ENCODE measurements at places on chromosomes 11 and 22. TPM values are rescaled to one million over a fixed set of nuclear protein-coding genes. Genes with fewer than 3 reads are reported as not detected.

DNA sequence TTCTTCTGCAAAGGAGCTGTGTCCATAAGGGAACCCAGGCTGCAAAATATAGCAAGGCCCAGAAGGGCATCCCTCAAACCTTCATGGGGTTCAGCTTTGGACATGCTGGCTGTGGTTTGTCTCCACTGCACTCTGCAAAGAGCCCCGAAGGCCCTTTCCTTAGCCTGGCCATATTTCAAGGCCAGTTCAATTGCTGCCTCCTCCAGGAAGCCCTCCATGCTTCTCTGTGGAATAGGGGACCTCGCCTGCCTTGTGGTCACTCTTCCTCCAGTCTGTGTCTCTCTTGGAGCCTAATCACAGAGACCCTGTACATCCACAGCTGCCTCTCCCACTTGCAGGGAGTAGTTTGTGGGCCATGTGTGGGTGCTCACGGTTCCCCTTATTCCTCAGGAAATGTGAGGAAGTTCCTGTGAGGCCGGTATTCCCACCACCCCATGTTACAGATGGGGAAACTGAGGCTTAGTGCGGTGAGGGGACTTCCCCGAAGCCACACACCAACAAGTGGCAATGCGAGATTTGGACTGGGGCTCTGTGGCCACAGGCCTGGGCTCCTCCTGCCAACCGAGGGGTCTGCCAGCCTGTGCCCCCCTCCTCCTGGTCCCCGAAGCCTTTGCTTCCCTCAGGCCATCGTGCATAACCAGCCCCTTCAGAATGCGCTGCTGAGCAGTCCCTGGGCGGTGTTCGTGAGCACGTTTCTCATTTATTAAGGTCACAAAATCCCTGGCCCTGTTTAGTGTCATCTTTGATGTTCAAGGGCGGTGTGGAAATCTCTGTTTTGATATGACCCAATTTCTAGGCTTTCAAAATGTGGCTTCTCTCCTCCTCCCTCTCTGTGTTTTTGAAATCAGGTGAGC lies 65.8 kb downstream of the PARVB start:
- no peak for DNase-seq

- DNase-seq: no peak
Measured at GRCh38 chr11:59011655-59012397, 72.5 kb downstream of the GLYATL1 start.

DNA sequence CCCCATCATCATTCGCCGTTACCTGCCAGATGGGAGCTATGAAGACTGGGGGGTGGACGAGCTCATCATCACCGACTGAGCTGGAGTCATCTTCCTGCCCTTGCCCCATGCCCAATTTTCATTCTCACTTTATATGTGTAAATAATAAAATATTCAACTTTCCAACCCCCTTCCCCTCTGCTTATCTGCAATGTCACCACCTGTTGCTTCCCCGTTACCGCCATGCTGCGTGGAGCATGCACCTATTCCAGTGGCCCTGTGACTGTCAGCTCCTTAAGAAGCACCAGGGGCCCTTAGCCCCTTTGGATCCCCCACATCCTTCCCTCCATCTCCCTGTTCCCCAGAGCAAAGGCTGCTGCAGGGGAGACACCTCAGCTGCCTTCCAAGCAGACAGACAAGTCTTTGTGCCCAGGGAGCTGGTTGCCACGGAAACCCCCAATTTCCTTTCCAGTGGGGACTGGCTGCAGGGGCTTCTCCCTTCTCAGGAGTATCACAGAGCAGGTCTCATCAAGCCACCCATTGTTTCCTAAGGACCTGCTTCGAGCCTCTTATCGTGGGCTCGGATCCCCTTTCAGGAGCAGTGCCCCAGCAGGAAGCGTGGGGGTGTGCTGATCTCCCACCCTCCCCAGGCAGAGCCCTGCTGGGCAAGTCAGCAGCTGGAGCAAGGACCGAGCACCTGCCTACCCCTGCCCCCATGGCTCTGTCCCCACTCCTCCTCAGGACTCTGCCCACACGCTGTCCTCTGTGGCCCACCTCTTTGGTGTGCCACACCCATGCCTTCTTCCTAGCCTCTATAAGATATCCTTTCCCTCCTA lies 14.3 kb downstream of the POLR2F start:
- DNase-seq: no peak

- DNase-seq: no peak
Measured at GRCh38 chr11:1660111-1660867, 30.7 kb downstream of the KRTAP5-5 start.

GRCh38 chr11:15863411-15863810 lies 492.9 kb downstream of the SOX6 start:
- DNase-seq: no peak

DNA sequence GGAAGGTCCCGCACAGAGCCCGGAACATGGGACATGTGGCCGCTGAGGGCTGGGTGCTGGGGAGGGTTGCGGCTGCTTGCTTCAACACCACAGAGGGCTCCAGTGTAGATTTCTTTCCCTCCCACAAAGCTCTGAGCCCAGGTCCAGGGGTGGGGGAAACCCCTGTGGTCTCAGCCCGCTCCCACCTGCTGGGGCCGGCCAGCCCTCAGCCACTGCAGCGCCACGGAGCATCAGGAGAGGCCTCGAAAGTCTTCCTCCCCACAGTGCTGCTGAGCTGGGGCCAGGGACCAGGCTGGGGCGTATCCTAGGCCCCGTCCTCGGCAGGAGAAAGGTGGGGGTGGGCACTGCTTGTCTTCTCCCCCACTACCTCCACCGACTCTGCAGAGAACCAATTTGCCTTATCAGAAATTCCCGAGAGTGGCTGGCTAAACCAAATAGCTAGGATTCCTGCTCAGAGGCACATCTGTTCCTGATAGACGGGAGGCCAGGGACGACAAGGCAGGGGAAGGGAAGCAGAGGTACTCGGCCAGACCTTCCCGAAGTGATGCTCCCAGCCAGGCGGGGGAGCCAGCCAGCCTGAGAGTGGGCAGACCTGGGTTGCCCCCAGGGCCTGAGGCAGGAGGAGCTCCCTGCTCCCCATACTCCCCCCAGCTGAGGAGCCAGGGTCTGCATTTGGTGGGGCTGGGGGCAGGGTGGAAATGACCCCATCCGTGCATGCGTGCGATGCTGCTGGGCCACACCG lies 18.7 kb downstream of the IGF2 start:
- no peak for DNase-seq

DNA sequence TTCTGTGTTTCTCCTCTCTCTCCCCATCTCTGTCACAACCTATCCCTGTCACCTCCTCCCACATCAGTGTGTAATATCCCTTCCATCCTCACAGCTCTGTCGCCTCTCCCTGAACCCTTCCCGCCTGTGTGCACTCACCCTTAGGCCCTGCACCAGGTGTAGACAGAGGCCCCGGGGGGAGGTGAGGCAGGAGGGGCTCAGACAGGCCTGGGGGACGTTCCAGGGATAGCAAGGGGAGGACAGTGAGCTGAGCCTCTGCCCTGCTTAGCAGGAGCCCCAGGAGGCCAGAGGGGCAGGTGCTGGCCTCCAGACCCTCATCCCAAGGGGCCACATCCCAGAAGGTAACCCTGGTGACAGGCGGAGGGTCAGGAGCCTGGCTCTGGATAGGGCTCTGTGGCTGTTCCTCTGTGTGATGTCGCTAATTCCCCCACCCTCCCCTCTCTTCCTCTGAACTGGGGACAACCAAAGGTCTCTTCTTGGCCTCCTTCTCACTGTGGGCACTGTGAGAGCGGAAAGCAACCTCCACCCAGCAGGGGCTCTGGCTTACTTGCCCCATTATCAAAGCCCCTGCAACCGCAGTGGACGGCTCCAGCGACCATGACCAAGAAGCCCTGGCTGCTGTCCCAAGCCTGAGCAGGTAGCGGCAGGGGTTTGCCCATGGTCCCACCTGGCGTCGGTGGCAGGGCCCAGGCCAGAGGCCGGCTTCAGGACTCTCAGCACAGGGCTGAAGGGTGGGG lies 35.7 kb downstream of the KCNJ4 start:
- no peak for DNase-seq

GRCh38 chr22:20805972-20806471 lies 32.1 kb downstream of the SERPIND1 start:
- DNase-seq: no peak

DNA sequence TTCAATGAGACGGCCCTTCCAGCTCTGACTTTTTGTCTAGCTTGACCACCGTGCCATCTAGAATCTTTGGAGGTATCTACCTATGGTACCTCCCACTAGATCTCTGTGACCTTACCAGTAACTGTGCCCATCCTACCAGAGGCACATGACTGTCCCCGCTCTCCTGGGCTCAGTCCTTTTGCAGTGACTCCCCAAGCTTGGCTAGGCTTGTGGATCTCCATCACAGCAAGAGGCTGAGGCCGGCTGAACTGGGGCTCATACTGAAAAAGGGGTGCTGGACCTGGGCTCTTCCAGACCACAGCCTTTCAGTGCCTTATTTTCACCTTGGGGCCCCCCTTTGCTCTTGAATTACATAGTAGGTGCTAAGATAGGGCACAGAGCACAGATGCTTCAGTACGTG lies 27.3 kb downstream of the RELT start:
- DNase-seq: no peak

DNA sequence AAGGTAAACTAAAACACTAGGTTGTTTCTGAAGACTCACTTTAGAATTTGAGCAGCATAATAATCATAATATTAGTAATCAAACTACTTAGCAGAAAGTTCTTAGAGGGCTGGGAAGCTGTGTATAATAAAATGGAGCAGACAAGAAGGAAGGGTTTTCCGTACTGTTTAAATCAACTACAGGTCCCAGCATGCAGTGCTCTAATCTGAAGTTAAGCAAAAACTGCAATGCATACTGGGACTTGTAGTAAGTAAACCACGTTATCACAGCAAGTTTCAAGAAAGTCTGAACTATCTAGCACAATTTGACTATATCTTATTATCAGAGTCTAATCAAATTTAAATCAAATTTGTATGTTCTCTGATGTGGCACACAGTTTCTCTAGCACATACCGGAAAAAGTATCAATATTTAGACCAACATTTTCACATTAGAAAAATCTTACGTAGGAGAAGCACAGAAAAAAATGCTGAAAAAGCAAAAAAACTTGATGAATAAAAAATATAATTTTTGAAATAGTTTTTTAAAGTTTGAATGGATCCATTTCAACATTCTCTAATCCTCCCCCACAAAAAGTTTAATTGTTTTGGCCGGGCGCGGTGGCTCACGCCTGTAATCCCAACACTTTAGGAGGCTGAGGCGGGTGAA lies 8.2 kb downstream of the PHF21A start:
- DNase-seq: no peak

- no peak for DNase-seq
Measured at GRCh38 chr11:70828593-70829082, 423.7 kb downstream of the SHANK2 start.

DNA sequence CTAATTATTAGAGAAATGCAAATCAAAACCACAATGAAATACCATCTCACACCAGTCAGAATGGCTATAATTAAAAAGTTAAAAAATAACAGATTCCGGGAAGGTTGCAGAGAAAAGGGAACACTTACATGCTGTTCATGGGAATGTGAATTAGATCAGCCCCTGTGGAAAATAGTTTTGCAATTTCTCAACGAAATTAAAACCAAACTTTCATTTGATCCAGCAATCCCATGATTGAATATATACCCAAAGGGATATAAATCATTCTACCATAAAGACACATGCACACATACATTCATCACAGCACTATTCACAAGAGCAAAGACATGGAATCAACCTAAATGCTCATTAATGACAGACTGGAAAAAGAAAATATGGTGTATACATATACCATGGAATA lies 32.5 kb downstream of the NOX4 start:
- no peak for DNase-seq

DNA sequence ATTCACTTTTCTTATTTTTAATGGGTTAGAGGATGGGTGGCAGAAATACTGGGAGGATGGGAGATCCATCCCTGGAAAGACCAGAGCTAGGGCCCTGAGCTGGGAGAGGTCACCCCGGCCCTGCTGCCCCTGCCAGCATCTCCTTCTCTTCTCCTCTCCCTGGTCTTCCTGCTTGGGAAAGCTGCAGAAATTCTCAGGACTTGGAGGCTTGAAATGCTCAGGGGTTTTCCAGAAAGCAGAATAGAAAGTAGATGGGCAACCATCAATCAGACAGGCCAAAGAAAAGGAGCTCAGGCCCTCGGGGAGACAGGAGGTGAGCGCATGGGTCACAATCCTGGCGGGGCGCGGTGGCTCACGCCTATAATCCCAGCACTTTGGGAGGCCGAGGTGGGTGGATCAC lies 1.5 kb downstream of the APOBEC3H start:
- DNase-seq: no peak

DNA sequence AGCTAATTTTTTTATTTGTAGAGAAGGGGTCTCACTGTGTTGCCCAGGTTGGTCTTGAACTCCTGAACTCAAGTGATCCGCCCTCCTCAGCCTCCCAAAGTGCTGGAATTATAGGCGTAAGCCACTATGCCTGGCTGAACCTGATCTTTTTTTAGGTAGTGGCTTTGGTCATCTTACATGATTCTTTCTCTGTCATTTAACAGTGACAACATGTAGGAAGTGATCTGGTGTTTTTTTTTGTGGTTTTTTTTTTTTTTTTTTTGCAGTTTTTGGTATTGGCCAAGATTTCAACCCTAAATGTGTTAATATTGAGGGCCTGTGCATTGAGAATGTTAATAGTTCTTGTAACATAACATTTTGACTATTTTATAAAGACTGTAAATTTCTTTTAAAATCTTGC lies 8.0 kb upstream of the FERMT3 start:
- DNase-seq: no peak

- no peak for DNase-seq
Measured at GRCh38 chr11:58674609-58675008, 52.1 kb downstream of the CNTF start.

- DNase-seq: no peak
Measured at GRCh38 chr11:123567466-123567865, 87.0 kb downstream of the SCN3B start.

- DNase-seq: no peak
Measured at GRCh38 chr11:30902929-30903328, 316.8 kb upstream of the MPPED2 start.

DNA sequence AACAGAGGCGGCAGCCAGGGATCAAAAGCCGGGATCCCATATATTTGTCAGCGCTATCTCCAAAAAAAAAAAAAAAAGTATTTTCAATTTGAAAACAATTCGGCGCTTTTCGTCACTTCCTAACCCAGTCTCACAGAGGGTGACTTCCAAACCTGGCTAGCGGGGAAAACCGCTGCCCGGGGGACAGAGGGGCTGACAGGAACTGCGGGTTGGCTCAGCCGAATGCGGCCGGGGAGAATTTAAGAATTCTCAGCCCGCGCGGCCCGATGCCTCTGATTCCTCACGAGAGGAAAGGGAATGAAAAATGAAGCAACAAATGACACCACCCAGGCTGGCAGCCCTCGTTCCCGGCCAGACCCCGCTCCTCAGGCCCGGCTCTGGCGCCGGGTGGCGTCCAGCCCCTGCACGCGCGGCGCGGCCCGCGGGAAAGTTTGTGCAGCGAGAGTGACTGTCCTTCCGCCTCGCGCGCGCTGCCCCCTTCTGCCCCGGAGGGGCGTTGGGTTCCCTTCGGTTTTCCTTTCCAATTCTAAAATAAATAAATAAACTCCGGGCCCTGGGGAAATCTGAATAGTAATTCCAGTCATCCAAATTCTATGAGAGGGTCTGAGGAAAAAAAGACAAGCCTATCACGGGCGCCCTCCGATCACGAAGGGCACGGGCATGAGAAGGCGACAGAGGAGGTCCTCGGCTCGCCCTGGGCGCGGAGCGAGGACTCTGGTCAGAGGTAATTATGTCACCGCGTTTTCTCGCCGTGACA lies 4.8 kb upstream of the PAX6 start:
- no peak for DNase-seq

The FLRT1 gene
- total RNA-seq: not detected

The XKR3 gene
- not detected for total RNA-seq

The TP53I11 gene
- total RNA-seq: 4.8 TPM

The THY1 gene
- total RNA-seq: not detected

The MS4A15 gene
- total RNA-seq: not detected

The MICAL2 gene
- 15.8 TPM for total RNA-seq

The OR8D4 gene
- total RNA-seq: not detected

The RAB1B gene
- total RNA-seq: 36.3 TPM

The OR56A1 gene
- not detected for total RNA-seq

The WNT7B gene
- not detected for total RNA-seq

The C11orf86 gene
- total RNA-seq: not detected

The CRYBA4 gene
- not detected for total RNA-seq
